Left ventricle myocardium superior (tissue), 1 donor: ENCODE measurements at places on chromosomes 1 and 21. TPM values are rescaled to one million over a fixed set of nuclear protein-coding genes. Genes with fewer than 3 reads are reported as not detected.
A peak's percentile ranks its signal among the peaks of the same experiment; 100 is the strongest.

DNA sequence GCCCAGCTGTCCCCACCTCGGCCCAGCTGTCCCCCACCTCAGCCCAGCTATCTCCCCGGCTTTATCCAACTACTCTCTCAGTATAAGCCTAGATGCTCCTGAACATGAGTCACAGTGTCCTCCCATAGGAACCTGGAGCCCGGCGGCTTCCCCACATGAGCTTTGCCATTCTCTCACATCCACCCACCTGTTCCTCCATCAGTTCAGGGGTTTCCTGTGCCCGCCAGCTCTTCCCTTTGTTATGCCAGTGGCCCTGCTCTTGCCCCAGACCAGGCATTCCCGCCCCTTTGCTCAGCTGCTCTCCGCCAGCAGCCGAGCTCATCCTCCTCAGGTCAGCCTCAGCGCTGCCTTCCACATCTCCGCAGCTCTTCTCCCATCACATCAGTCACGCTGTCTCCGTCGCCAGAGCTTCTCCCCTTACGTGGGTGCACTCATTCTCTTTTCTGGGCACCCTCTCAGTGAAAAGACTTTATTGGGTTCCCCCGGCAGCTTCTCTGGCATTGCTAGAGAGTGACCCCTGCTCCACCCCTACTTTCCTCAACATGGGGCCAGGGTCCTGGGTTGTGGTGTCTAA, 89.5 kb upstream of the CSF3R start:
- no peak for DNase-seq

- peak; percentile 45 for DNase-seq
Measured at GRCh38 chr21:46222436-46223116, 6.0 kb downstream of the LSS start.

DNA sequence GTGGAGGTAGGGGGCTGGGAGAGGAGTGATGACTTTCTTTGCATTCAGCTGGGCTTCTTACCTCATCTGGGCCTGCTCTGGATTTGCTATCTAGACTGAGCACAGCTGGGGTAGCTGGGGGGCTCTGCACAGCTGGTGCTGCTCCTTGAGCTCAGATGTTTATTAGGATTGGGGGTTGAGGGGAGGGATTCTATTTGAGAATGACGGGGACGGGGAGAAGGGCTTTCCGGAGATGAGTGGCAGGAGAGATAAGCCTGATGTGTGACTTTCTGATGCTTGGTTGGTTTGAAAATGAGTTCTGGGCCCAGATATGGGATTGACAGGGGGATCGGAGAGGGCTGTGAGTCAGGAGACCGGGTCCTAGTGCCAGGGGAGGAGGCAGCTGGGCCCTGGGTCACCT, 146.1 kb upstream of the CSF3R start:
- DNase-seq, result no peak

DNA sequence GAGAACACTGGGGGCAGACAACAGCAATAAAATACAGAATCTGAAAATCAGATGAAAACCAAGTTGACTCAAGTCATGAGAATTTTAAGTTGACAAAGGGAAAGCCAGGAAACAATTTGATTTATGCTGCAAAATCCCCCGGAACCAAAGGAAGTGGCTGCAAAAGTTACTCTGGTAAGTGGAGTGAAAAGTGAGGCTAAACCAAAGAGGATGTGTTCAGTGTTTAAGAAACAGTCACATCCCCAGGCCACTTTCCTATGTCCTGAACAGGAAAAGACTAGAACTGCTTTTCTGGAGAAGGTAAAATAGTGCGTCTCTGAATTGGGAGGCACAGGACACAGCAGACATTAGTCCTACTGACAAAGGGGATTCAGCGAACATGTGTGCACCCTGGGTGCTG, 5.9 kb downstream of the TARBP1 start:
- DNase-seq, result no peak

Gene SLAMF6
- 0.59 TPM for total RNA-seq

- DNase-seq, result peak; percentile 47
Measured at GRCh38 chr1:233904633-233905415, at the start of gene SLC35F3. Gene SLC35F3 (plus strand): TSS chr1:233904676.

DNA sequence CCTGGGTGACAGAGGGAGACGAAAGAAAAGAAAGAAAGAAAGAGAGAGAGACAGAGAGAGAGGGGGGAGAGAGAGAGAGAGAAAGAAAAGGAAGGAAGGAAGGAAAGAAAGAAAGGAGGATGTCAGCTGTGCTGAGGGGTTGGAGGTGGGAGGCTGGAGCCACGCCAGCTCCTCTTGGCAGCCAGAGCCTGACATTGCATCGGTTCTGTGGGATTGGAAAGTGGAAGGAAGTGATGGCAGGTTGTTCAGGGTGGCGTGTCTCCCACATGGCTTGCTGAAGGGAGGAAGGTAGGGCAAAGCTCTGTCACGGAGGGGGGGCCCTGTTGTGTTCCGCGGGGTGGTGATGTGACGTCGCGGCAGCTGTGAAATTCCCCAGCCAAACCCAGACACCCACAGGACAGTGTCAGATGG, 30.7 kb downstream of the EIF2D start:
- no peak for DNase-seq

DNA sequence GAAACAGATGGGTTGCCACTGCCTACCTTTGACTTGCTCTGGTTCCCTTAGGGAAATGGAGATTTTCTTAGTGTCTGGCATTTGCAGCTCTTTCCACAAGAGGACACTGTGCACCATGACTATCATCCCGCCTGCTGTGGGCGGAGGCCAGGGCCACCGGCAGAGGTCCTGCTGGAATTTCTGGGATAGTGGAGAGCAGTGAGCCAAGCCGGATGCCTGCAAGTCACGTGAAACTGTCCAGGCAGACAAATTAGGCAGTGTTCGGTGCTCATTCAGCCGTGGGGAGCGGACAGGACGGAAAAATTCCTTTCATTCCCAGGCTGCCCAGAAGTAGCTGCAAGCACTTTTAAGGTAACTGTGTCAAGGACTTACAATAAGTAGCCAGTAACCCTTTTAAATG, 43.4 kb downstream of the IGSF5 start:
- DNase-seq, result peak; percentile 85

Gene FAM177B
- not detected for total RNA-seq

DNA sequence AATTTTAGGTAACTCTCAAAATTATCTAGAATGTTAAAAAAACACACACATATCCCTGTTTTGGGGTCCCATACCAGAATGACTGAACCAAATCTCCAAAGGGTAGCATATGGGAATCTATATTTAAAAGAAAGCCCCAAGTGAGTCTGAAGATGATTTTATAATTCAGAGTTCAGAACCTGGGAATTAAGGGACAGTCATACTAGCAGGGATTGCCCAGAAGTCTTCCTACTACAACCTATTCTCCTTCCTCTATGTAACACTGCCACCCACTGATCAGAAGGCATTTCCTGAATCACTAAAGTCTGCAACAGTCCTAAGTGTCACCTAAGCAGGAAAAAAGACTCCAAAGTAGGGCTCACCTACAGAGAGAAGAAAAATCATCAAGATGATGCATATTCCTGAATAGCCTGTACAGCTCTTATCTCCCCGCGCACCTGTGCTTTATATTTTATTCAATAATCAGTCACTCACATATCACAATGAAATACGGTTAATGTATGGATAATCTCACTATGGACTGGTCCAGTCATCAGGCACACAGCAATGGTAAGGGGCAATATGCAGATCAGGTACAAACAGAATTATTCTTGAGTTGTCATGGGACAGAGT, 4.9 kb downstream of the RGS1 start:
- no peak for DNase-seq

Gene CTBS
- 6.7 TPM for total RNA-seq
